Pancreas (tissue), 10 donors: ENCODE measurements at places on chromosomes 5 and 9. TPM values are rescaled to one million over a fixed set of nuclear protein-coding genes. Genes with fewer than 3 reads are reported as not detected.

Gene AJM1
- total RNA-seq, result 5.1 TPM

Gene TRPM3
- 0.87 TPM for total RNA-seq

Gene SAXO1
- 0.19 TPM for total RNA-seq

Gene CATSPER3
- 0.29 TPM for total RNA-seq

Gene C9
- total RNA-seq, result not detected

Gene CA9
- total RNA-seq, result 4.8 TPM

Gene LHX6
- 0.22 TPM for total RNA-seq

Gene ZFP2
- 2.5 TPM for total RNA-seq

Gene TMEM171
- 0.43 TPM for total RNA-seq

Gene CDC14B
- total RNA-seq, result 12.2 TPM

Gene NUTM2G
- not detected for total RNA-seq

Gene KCNIP1
- 1.2 TPM for total RNA-seq

Gene NEUROG1
- total RNA-seq, result not detected

Gene FREM1
- 7.9 TPM for total RNA-seq

Gene ARL14EPL
- total RNA-seq, result not detected

Gene HAPLN1
- total RNA-seq, result not detected

Gene PCDHB15
- total RNA-seq, result 1.7 TPM

Gene FAM221B
- total RNA-seq, result not detected

Gene PROP1
- total RNA-seq, result not detected

Gene SHISAL2B
- total RNA-seq, result 4.4 TPM

Gene C1QTNF3
- total RNA-seq, result 6.8 TPM

Gene SPATA31C1
- not detected for total RNA-seq

Gene AMBP
- total RNA-seq, result 76.8 TPM

Gene SPATA31A3
- total RNA-seq, result not detected

Gene LCN10
- 1.1 TPM for total RNA-seq

Gene CCDC192
- total RNA-seq, result not detected

Gene SH3GL2
- 0.47 TPM for total RNA-seq

Gene DOLK
- 6.8 TPM for total RNA-seq

Gene ECPAS
- total RNA-seq, result 39.3 TPM

Gene PTPA
- 42.8 TPM for total RNA-seq

Gene ZNF454
- 1.3 TPM for total RNA-seq

Gene SLC25A2
- 0.20 TPM for total RNA-seq

Gene MLANA
- total RNA-seq, result not detected

Gene TRIM7
- 4.8 TPM for total RNA-seq

Gene LTC4S
- total RNA-seq, result 8.7 TPM

Gene NR5A1
- total RNA-seq, result not detected

Gene LVRN
- 0.16 TPM for total RNA-seq

Gene LRRC26
- total RNA-seq, result 0.52 TPM

Gene SPINK4
- total RNA-seq, result not detected
